ENCODE measurements at places on chromosomes 4 and X.
A peak's percentile ranks its signal among the peaks of the same experiment; 100 is the strongest.

GRCh38 chrX:127578395-127578794 lies 473.8 kb downstream of the ACTRT1 start:
- DNase-seq = no peak
- no peaks in the 10 kb centered on the region for H3K27me3 ChIP-seq
- H3K27ac ChIP-seq = no peak overlapping the region
- no peaks in the 10 kb centered on the region for H3K36me3 ChIP-seq
- no peaks in the 10 kb centered on the region for H3K4me1 ChIP-seq
- H3K4me3 ChIP-seq = no peak overlapping the region

GRCh38 chr4:153036931-153037482 lies 100.9 kb downstream of the FHDC1 start:
- no peaks in the 10 kb centered on the region for H3K27me3 ChIP-seq
- no peak for DNase-seq
- H3K27ac ChIP-seq = no peak overlapping the region
- no peaks in the 10 kb centered on the region for H3K36me3 ChIP-seq

DNA sequence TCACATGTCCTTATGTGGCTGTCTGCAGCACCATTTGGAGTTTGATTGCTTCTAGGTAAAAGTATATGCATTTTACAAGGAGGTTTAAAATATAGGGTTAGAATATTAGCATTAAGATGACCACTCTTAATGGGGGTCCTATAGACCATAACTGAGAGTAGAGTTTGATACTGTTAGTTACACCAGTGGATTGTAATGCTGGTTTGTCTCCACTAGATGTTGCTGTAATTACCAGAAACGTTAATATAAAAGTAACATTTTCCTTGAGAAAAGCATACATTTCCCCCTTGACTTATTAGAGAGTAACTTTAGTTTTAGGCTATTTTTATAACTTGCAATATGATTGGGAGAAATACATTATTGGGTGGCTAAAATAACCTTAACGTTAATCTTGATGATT lies 93.0 kb downstream of the ZXDA start:
- no peaks in the 10 kb centered on the region for H3K36me3 ChIP-seq
- H3K27ac ChIP-seq = no peak overlapping the region
- H3K4me3 ChIP-seq = no peak overlapping the region
- H3K27me3 ChIP-seq = no peaks in the 10 kb centered on the region
- H3K4me1 ChIP-seq = no peaks in the 10 kb centered on the region

GRCh38 chr4:153747406-153747955 lies 12.3 kb downstream of the RNF175 start:
- no peaks in the 10 kb centered on the region for H3K4me1 ChIP-seq
- H3K36me3 ChIP-seq = no peaks in the 10 kb centered on the region
- H3K27me3 ChIP-seq = no peaks in the 10 kb centered on the region
- no peak overlapping the region for H3K27ac ChIP-seq
- no peak overlapping the region for H3K4me3 ChIP-seq

GRCh38 chr4:153788413-153789276 lies at the start of gene SFRP2:
SFRP2 (minus strand) TSS chr4:153789083; CDS start chr4:153788835, 248 bp downstream.
- DNase-seq = peak; percentile 56
- peaks cover 3% of the 10 kb centered on the region for H3K36me3 ChIP-seq
- H3K27me3 ChIP-seq = peaks cover 10% of the 10 kb centered on the region
- H3K4me1 ChIP-seq = no peaks in the 10 kb centered on the region
- H3K27ac ChIP-seq = peak within 1 kb of the TSS; percentile 89

DNA sequence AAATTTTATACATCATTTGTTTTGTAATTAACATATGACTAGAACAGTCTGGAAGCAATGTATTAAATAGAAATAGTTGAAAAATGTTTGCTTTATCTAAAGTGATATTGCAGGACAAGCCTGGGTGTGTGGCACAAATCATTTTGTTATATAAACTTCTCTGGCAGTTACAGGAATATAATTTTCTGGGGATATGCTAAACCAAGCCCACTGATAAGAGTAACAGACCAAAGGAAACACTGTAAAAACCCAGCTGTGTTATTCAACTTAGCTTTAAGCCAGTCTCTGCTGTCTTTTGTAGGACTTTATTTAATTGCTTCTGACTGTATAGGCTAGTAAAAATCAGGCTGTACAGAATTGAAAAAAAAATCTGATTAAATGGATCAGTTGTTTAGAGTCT lies 156.2 kb downstream of the NR3C2 start:
- no peaks in the 10 kb centered on the region for H3K27me3 ChIP-seq
- H3K27ac ChIP-seq = no peak overlapping the region
- no peaks in the 10 kb centered on the region for H3K36me3 ChIP-seq

DNA sequence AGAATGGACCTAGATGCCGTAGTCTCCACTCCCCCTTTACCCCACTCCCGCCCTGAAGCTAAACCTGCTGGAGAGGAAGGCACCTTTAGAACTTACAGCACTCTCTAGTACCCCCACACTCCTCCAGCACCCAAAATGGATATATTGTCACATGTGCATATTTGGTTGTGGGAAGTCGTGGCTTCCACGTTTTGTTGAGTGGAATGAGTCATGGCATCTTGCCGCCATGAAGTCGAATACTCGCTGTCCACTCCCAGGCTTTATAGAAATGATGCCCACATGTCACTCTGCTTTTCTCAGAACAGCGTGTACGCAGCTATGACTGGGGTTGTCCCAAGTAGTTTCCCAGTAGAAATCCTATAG lies 545 bp downstream of the ABCE1 start:
- H3K4me1 ChIP-seq = peaks cover 3% of the 10 kb centered on the region
- H3K4me3 ChIP-seq = peak overlapping the region; percentile 96
- H3K27me3 ChIP-seq = no peaks in the 10 kb centered on the region
- DNase-seq = no peak
- peaks cover 18% of the 10 kb centered on the region for H3K36me3 ChIP-seq

- no peaks in the 10 kb centered on the region for H3K36me3 ChIP-seq
- no peaks in the 10 kb centered on the region for H3K27me3 ChIP-seq
- H3K27ac ChIP-seq = no peak overlapping the region
- 0 out of 2 replicates have a peak, but pooled peaks cover 2% of the 10 kb centered on the region for H3K4me1 ChIP-seq
- H3K4me3 ChIP-seq = no peak overlapping the region
- DNase-seq = no peak
These were observed 104.9 kb upstream of the PSAPL1 start for GRCh38 chr4:7539659-7540058.

- no peak overlapping the region for H3K4me3 ChIP-seq
- no peak for DNase-seq
- no peaks in the 10 kb centered on the region for H3K4me1 ChIP-seq
- no peak overlapping the region for H3K27ac ChIP-seq
- H3K27me3 ChIP-seq = no peaks in the 10 kb centered on the region
These were observed 60.7 kb downstream of the HPGD start for GRCh38 chr4:174461466-174462106.
